ENCODE measurements at places on chromosomes 7 and 10.
A peak's percentile ranks its signal among the peaks of the same experiment; 100 is the strongest.

DNA sequence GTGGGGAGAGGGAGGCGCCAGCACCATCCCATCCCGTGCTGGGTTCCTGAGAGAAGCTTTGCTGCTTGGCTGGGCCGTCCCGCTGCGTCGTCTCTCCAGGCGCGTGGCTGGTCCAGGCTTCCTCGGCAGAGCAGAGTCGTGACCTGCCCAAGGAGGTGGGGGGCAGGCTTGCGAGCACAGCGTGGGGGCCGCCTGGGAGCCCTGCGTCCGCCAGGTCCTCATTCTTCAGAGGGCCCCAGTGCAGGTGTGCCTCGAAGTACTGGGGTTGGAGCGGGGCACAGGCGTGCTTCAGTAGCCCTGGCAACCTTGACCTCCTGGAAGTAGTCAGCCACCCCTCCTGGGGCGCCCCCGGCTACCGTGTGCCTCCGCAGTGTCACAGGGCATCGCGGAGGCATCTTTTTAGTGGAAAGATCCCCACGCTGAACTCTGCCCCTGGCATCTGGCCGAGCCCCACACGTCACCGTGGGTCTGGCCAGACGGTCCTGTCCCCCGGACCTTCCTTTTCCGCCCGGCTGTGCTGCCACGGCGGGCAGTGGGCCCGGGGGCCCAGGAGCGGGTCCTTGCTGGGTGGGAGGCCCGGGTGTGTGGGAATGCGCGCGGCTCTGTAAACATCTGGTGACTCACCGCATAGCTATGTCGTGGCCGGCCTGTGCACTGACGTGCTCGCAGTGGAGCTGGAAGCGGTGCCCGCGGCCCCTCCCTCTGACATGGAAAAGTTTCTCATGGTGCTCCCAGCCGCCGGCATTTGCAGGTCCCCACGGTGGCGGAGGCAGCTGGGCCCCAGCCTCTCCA, 6.4 kb downstream of the MAFK start:
- no peak for DNase-seq

DNA sequence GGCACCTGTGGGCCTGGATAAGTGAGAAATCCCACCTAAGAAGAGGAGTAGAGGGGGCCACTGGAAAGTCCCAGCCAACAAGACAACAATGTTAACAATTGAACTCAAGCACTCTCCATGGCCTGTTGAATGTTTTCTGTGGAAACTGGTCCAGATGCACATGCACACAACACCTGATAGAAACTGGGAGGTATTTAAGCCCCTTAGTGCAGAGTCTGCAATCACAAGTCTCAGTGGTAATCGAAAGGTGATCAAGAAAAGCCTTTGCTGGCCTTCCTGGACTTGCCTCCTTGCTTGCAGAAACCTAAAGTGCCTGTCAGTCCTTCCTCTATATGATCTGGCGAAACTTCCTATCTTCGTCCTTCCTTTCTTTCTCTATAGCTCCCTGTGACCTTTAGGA, 30.6 kb upstream of the HNRNPH3 start:
- DNase-seq, result no peak

DNA sequence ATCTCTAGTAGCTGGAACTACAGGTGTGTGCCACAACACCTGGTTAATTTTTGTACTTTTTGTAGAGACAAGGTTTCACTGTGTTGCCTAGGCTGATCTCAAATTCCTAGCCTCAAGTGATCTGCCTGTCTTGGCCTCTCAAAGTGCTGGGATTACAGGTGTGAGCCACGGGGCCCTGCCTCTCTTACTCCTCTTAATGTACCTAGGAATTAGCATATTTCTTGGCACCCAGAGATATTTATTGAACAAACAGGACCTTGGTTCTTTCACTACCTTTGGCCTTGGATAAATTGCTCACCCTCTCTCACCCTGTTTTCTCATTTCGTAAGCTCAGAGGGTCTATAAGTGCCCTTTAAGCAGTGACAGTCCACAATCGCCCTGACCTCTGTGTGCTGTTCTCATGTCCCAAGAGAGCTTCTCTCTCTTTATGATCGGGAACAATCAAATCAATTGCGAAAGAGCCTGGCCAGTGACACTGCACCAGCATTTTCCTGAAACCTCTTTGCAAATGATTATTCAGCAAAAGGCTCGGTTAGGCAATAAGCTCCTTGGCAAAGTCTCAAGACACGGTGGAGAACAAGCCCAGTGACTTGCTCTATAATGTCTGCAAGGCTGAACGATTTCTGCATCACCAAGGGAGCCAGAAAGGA, 117.7 kb downstream of the APBB1IP start:
- no peak for DNase-seq

DNA sequence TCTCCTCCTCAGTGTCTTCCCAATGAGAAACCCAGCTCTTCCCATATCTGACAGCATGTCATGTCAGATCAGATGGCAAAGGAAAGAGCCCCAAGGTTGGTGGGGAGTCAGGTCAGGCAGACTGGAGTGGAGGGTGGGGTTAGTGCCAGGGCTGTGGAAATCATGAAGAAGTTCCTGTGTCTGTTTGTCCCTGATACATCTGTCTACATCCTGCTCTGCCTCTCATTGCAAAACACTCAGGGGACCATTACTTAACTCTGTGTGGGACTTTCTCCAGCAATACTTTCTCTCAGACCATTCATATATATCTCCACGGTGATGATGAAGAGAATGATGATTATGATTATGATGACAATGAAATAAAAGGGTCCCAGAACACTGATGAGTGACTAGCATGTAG, 3.3 kb downstream of the PRRT4 start:
- no peak for DNase-seq

DNA sequence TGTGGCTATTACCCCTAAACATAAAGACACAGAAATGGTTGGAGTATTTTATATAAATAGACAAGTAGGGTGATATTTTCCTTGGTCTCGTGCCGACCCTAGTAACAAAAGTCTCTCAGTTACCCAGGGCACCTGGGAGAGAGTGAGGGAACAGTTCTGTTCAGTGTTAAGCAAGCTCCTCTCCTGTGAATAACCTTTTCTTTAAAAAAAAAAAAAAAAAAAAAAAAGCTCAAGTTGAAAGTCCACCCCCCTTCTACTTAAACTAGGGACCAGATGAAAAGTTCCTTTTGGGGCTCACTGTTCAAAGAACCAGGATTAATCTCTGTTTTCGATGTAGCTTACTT, 636.9 kb upstream of the GALNT17 start:
- DNase-seq, result no peak

DNA sequence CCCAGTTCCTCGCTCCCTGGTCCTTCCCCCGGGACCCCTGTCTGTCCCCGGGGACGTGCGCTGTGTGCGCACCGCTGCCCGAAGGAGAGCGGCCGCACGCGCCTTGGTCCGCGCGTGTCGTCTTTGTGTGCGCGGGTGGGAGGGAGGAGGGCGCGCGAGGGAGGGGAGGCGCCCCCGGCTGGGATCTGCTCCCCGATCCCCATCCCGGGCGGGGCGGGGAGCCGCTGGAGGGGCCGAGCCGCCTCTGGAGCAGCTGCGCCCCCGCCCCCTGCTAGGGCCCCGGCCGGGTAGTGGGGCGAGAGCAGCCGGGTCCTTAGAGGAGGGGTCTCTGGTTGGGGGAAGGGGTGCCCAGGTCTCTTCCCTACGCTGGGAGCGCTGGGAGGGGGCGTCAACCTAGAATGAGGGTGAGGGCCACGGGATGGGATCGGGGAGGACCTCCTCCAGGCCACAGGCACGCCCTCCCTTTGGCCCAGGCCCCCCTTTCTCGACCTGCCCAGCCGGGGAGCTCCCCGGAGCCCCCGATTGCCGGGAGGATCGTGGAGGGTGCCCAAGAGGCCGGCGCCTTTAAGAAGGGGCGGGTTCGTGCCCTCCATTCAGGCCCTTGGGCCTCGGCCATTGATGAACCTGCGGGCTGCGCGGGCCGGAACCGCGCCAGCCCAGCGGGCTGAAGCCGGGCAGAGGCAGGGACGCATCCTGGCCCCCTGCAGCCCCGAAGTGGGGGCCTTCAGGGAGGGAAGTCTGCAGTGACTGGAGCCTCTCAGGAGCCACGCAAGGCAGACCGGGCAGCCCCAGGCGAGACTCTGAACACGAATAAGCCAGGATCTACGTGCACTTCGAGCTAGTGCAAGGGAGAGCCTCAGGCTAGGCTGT, 678 bp downstream of the SH2B2 start:
- DNase-seq, result peak; percentile 31

DNA sequence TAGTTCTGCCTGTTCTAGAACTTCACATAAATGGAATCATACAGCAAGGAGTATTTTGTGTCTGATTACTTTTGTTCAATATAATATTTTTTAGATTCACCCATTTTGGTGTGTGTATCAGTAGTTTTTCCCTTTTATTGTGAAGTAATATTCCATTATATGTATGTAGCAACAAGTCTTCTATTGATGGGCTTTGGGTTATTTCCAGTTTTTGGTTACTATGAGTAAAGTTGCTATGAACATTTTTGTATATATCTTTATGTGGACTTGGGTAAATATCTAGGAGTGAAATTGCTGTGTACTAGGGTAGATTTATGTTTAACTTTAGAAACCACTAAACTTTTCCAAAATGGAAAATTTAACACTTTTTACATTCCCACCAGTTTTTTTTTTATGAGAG, 35.7 kb downstream of the ADK start:
- no peak for DNase-seq

DNA sequence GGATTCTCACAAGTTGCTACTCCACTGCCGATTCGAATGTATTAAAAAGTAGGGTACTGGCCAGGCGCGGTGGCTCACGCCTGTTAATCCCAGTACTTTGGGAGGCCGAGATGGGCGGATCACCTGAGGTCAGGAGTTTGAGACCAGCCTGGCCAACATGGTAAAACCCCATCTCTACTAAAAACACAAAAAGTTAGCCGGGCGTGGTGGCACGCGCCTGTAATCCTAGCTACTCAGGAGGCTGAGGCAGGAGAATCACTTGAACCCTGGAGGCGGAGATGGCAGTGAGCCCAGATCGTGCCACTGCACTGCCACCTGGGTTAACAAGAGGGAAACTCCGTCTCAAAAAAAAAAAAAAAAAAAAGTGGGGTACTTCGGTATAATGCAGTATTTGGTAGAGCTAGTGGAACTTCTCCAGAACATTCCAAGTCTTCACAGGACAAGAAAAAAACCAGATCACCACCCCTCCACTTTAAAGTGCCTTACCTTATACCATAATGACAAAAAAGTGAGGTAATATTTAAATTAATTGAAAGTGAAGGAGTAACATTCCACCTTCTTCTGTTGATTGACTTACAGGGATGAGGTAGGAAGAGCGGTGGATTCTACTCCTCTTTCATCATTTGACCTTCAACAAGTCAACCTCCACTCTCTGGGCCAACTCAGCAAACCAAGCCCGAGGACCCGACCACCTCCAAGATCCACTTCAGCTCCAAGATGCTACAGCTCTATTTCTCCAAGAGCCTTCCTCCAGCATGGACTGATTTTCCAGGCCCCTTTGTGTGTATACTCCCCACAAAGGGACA, 2.0 kb downstream of the BAZ1B start:
- DNase-seq, result peak; percentile 32

- DNase-seq, result no peak
These were observed 89.5 kb upstream of the SH2B2 start for GRCh38 chr7:102197161-102197560.

DNA sequence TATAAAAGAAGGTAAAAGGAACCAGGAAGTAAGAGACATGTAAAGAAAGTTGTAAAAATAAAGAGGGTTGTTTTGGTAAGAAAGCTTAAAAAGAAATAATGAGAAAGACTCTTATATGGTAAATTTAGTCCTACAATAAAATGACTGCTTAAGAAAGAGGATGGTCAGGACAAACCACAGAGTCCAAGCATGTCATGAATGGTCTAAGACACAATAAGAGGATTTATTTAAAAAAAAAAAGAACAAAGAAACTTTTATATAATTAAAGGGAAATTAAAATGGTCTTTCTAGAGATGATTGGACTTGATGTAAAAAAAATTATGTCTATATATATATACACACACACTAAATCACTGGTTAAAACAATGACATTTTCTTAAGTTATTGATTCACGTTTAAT, 18.2 kb downstream of the ATAD1 start:
- DNase-seq, result no peak

- no peak for DNase-seq
These were observed 60.5 kb downstream of the HK1 start for GRCh38 chr10:69338547-69339450.

- no peak for DNase-seq
These were observed 9.6 kb downstream of the CCL26 start for GRCh38 chr7:75762350-75762917.

DNA sequence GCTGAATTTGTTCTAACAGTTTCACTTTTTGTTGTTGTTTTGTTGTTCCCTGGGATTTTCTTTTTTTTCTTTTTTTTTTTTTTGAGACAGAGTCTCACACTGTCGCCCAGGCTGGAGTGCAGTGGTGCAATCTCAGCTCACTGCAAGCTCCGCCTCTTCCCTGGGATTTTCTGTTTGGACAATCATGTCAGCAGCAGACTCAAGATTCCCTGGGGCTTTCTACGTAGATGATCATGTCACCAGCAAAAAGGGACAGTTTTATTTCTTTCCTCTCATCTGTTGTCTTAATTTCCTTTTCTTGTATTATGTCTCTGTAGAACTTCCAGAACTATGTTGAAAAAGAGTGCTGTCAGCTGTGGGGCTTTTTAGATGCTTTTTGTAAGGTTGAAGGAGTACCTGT, 241.4 kb downstream of the TNS3 start:
- DNase-seq, result no peak

DNA sequence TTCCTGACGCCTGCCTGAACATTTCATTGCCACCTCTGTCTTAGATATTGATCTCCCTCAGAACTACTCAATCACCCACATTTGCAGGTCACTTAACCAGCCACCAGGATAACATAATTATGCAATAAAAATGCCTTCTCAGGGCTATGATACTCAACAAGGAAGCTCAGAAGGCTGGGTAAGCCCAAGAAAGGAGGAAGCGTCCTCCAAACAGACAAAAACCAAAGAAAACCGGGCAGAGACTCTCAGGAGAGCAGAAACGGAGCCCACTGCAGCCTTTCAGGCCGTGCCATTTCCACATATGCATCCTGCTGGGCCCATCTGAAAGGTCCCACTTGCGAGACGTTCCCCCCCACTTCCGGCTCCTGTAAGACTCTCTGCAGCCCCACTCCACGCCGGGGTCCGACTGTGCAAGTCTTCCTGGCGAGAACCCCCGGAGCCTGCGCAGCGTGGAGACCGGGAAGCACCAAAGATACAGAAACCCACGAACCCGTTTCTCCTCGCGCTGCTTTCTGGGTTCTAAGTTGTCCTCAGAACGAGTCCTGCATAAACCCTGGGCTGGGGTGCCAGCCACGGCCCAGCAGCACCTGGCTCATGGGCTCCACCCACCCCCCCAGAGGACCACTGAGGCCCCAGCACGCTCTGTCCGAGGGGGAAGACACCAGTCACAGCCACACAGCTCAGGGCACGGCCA, 83.7 kb downstream of the DIP2C start:
- no peak for DNase-seq

DNA sequence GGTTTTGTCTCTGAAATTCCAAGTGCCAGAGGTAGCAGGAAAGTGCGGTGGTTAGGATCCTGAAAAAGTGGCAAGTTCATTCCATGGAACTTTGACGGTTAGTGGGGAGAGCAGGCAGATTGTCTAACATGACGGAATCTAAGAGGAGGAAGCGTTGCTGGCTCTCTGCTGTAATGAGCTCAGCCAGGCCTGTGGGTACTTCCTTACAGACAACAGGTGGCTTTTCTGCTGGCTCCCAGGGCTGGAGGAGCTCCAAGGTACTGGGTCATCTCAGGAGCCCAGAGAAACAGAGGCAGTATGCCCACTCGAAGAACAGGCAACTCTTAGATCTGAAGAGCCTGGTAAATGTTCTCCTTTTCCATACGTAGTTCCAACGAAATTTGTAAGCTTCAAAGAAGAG, 3.1 kb upstream of the AIFM2 start:
- DNase-seq, result no peak

All from CD4-positive, alpha-beta T cell treated with Interleukin-17A for 4 hours (primary cell).